8988T (cell line): ENCODE measurements at places on chromosomes 4 and X.

DNA sequence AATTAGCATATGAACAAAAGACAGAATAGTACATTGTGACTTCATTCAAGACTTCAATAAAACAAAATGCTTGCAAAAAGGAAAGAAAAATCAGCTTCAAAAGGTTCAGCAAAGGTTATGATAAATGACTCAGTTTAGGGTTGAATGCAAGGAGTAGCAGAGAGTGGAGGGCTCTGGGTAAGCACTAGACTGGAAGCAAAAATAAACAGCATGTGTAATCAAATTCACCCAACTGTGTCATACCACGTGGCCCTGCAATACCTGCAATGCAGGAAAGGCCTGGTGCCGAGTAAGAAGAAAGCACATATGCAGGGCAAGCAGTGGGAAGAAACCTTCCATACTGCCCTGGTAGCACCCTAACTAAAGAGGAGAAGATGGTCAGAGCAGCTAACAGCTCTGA, 88.7 kb downstream of the ATP11C start:
- DNase-seq: no peak

DNA sequence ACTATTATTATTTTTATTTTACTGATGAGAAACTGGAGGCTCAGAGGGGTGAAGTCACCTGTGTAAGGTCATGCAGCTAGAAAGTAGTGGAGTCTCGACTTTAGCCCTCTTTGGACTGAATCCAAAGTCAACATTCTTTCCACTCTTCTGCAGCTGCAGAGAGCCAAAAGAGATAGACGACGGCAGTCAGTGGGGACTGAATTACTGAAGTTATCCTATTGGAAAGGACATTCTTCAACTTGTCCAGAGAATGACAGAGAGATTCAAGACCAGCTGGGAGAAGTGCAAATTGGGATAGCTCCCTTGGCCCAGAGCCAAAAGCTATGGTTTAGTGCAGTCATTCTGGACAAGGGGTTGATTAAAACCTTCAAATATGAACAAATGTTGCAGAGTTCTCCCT, 42.5 kb downstream of the VGLL1 start:
- no peak for DNase-seq

- no peak for DNase-seq
These were observed 145.1 kb upstream of the ARHGEF9 start for GRCh38 chrX:63930140-63930539.

DNA sequence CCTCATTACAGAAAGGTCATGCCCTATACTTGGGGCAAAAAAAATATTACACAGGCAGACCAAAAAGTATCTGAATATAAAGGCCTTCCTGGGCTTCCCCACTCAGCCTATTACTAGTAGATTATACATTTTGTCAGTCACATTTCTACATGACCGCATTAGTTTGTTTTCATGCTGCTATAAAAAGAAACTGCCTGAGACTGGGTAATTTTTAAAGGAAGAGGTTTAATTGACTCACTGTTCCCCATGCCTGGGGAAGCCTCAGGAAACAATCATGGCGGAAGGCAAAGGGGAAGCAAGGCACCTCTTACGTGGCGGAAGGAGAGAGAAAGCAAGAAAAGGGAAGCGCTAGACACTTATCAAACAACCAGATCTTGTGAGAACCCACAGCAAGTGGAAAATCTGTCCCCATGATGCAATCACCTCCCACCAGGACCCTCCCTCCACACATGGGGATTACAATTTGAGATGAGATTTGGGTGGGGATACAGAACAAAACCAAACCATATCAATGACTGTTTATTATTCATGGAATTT, 1312.0 kb downstream of the PCDH7 start:
- DNase-seq: no peak

- DNase-seq: no peak
These were observed 15.2 kb upstream of the RUFY3 start for GRCh38 chr4:70706516-70706915.

- no peak for DNase-seq
These were observed 14.9 kb downstream of the VBP1 start for GRCh38 chrX:155231163-155231562.

DNA sequence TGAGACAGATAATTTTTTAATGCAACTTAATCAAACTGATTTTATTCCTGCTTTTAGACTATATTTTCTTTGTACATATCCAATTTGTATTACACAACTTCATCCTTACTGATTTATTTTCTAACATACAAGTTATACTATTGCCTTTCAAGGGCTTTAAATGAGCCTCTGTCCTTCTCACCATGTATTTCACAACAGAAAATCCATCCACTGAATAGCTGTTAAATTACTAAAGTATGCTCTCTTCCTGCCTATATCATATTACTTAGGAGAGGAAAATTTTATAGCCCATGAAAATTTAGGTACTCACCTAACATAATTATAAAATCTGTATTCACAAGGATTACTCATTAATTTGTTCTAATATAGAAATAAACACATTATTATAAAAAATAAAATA, 528.6 kb downstream of the ANKRD50 start:
- no peak for DNase-seq

DNA sequence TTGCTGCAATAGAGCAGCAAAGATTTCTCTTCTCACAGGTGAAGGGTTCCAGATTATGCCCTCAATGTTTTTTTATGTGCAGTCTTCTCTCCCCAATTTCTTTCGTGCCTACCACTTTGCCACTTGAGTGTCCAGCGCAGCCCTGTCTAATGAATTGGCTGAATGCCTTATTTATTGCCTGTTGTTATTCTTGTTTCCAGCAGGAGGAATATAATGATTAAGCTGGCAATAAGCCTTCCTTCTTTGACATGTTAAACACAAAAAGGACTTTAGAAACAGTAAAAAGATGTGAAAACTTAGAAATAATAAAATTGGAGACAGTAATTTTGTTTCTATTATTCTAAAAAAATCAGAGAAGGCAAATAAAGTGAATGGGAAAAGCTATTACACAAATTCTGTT, 34.6 kb upstream of the FRAS1 start:
- no peak for DNase-seq

GRCh38 chr4:74362347-74362746, 2.6 kb upstream of the EREG start:
- no peak for DNase-seq

DNA sequence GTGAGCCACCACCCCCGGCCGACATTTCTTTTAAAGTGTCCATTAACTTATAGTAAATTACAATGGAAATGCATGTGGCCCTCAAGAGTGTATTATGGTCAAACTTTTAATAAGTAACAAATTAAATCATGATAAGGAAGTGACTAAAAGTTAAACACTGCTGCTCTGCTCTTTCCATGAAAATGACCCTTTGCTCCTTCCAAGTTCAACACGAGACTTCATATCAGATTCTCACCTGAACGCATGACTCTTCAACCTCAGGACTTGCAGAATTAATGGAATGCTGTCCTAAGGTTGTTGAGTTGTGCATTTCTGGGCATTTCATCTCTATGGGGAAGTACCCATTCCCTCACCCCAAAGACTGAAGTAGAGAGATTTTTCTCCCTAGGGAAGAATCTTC, 27.1 kb downstream of the AWAT2 start:
- no peak for DNase-seq

DNA sequence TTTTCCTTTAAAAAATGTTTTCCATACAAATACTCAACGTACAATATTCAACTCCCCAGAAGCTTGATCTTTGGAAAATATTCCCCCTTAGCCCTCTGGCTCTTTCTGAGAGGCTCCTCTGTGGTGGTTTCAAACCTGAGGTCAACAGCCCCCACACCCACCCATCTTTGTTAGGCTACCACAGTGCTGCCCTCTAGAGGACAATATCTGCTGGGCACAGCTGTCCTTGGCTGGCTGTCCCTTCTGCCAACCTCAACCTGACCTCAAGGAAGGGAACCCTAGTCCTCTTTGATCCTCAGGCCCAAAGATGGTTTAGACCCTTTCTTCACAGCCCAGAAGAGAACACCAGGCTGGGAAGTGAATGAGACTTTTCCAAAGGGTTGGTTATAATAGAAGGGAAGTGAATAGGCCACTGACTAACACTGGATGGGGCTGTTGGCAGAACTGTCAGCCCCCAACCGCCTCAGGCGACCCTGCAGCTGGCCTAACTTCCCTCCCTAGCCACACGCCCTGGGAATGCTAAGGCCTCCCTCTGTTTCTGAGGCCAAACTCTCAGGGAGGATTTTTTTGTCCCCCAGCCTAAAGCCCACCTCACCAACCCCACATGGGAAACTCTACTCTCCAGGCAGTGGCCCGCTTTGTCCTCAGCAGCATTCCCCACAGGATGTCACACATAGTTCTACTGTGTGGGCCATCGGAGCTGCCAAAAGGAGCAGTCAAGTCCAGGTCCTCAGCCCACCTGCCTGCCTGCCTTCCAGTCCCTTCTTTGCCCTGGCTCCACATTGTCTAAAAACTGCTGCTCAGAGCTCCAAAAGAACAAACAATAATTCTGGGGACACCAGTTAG, 34.3 kb downstream of the NYX start:
- no peak for DNase-seq

DNA sequence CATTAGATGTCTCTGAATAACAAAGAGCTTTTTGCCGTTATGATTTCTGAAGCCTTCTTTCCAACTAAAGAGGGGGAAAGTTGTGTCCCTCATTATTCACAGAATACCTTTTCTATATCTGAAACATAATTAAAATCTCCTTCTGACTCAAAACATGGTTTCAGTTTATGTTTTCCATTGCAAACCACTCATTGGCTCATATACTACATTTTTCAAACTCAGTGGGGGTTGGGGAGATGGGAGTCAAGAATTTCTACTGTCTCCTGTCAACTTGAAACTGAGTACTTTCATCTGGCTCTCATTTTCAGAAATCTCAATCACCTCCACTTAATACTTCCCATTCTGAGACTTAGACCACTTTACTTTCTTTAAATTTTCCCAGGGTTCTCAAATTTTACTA, 1839.5 kb upstream of the PCDH10 start:
- DNase-seq: no peak

DNA sequence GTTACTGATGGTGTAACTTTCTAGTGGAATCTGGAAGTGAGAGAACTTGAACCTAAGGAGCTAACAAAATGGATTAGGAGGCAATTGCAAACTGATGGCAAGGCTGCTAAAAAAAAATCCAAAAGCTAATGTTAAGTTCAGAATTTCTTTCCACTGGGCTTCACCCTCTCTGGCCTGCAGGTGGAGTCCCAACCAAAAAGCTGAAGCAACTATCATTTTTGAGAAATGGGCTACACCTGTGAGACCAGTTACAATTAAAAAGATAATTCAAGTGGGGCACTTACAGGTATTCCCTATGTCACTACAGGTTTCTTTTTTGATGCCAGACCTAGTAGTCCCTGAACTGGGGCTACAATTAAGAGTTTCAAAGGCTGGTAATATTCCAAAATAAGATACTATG, 142.1 kb upstream of the FTHL17 start:
- DNase-seq: no peak

- no peak for DNase-seq
These were observed 27.0 kb downstream of the GPM6A start for GRCh38 chr4:175784986-175785525.

DNA sequence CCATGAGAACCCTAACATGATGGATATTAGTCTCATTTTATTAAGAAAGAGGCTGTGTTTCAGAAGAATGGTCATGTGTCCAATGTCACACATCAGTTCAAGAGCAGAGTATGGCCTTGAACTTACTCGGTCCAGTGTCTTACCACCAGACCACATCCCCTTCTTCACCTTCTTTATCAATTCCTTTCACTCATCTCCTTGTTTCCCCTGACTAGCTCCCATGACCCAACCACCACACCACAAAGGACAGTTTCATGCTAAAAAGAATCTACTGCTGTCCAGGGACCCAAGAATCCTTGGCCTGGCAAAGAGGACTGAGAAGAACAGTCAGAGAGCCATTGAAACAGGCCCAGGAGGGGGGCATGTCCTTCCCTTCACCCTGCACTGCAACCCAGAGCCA, 33.6 kb upstream of the MSN start:
- DNase-seq: no peak

GRCh38 chr4:112677519-112678091, 40.7 kb downstream of the LARP7 start:
- no peak for DNase-seq
